Spleen (tissue), 13 donors: ENCODE measurements at places on chromosomes 7 and 10.
A peak's percentile ranks its signal among the peaks of the same experiment; 100 is the strongest.

- DNase-seq = peak; percentile 82
Measured at GRCh38 chr7:5237286-5237685, 45.5 kb upstream of the SLC29A4 start.

DNA sequence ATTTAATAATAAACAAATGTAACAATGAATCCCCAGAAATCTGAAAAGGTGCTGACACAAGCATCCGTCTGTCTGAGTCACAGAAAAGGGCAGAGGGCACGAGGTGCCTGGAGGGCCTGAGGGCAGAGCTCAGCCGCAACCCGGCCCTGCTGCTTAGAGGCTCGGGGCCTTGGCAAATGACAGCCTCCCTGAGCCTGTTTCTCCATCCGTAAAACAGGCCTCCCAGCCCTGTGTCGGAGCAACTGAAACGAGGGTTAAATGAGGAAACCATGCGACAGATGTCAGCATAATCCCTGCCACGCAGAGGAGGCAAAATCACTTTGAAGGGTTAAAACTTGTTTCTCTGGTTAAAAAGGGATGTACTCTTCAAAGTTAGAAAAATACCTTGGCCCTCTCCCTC, 24.9 kb downstream of the NUDT1 start:
- DNase-seq = no peak

DNA sequence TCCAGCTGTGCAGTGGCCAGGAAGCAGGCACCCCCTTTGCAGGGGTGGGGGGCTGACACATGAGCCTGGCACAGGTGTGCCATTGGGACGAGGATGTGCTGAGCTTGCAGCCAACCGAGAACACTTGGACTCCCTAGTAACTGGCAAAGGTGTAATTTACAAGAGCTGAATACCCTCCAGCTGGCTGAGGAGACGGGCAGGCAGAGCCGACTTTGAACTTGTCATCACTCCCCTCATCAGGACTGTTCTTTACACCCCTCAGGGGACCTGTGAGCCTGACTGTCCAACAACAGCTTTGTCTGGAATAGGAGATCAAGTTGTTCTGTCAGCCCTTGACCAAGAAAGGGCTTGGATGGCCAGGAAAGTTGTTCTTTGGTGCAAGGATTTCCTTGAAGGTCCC, 61.2 kb downstream of the CDH23 start:
- no peak for DNase-seq

GRCh38 chr10:100634034-100634433, 98.3 kb downstream of the HIF1AN start:
- DNase-seq = peak; percentile 53

DNA sequence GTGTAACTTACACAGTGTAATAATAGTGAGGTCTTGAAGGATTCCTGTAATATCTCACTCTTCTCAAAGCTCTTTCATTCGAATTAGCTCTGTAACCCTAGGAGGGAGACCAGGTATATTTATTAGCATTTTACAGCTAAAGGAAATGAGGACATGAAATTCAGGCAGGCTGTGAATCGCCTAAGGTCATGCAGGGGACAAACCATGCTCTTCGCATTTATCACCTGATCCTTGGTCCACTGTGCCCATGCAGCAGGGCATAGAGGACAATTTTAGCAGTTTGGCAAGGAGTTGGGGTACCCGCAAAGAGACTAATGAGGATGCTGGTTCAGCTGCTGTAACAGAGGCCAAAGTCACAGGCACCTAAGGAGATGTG, 14.8 kb upstream of the LAMB1 start:
- no peak for DNase-seq

- DNase-seq = no peak
Measured at GRCh38 chr10:3755440-3756359, 29.3 kb downstream of the KLF6 start.
